ENCODE measurements at places on chromosomes 5 and 9.

DNA sequence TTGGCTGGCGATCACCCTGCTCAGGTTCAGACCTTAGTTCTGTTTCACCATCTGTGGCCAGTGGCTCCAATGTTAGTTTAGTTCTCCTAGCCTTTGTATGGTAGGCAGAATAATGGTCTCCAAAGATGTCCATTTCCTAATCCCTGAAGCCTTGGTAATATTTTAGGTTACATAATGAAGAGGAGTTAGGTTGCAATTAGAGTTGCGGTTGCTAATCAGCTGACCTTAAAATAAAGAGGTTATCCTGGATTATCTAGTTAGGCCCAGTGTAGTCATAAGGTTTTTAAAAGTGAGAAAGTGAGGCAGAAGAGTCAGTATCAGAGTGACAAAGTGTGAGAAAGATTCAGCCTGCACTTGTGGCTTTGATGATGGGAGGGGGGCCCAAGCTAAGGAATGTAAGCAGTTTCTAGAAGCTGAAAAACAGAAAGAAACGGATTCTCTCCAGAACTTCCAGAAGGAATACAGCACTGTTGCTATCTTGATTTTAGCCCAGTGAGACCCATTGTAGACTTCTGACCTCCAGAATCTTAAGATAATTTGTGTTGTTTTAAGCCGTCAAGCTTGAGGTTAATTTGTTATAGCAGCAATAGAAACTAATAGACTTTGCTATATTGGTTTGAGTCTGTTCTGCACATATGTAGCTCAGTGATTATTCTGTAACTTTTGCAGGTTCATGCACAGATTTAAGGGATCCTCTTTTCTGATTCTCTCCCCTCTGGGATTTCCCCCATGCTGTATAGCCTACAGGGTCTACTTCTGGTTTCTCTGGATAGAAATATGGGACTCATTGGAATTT is 21.6 kb downstream of the LNPEP start:
- no peak for DNase-seq

GRCh38 chr5:147821766-147822165 is 9.7 kb downstream of the SPINK1 start:
- DNase-seq: no peak

DNA sequence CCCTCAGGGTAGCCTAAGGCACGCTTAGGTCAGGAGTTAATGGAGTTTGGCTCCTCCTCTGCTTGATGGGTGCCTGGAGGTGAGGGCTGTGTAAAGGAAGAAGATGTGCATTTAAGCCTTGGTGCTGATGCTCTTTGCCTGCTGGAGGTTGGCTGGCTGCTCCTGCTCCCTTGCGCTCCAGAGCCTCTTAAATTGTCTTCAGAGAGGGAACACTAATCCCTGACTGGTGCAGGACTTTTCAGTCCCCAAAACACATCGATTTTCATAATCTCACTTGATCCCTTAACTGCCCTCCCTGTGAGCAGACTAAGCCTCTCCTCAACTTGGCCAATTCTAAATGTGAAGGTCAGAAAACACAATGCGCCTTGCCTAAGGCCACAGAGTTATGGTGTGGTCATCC is 16.2 kb upstream of the TCOF1 start:
- DNase-seq: no peak

DNA sequence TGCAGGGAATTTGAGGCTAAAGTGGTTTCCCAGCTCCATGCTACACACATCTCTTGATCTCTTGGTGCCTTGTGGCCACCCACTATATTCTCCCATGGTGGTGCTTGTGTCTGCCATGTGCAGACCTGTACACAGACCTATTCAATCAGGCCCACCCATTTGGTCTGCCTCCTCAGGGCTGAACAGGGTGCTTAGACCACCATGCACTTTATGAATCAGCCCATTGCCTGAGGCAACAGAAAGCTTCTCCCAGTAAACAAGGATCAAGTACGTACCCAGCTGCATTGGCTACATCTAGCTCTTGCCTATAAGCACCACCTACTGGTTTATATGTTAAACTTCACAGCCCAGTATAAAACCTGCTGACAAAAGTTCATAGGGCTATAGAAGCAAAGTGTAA is 664.3 kb upstream of the EDIL3 start:
- DNase-seq: peak; percentile 70

DNA sequence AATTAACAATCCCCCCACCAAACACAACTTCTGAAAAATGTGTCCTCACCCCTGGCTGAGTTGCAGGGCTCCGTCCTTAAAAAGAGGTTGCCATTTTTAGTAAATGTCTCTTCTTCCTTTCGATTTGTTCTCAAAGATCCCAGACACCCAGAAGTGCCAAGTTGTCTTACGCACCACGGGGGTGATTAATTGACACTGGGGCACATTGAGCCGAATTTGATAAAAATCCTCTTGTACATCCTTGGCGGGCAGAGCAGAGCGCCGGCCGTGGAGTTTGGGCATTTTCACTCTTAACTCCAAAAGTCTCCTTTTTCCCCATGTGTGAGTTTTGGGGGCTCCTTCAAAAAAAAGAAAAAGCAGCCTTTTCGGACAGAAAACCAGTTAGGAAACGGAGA is 4.5 kb downstream of the LMX1B start:
- DNase-seq: no peak

- no peak for DNase-seq
Observed at GRCh38 chr5:158514986-158515359, 584.7 kb downstream of the EBF1 start.

DNA sequence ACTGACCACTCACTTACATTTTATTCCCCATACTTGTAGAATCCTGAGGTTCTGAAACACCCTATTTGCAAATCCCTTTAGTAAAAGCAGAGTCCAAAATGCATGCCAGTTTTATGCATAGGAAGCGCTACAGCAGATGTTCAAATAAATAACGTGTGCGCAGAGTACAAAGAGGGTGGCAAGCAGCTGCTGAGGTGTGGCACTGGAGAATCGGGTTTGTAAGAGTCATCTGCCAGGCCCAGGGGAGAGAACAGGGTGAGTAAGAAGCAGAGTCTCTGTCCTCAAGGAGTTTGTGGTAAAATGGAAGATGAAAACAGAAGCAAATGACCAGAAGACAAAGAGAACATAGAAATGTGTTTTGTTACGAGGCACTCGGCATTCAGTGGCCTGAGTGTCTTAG is 288.8 kb downstream of the GLIS3 start:
- DNase-seq: no peak

DNA sequence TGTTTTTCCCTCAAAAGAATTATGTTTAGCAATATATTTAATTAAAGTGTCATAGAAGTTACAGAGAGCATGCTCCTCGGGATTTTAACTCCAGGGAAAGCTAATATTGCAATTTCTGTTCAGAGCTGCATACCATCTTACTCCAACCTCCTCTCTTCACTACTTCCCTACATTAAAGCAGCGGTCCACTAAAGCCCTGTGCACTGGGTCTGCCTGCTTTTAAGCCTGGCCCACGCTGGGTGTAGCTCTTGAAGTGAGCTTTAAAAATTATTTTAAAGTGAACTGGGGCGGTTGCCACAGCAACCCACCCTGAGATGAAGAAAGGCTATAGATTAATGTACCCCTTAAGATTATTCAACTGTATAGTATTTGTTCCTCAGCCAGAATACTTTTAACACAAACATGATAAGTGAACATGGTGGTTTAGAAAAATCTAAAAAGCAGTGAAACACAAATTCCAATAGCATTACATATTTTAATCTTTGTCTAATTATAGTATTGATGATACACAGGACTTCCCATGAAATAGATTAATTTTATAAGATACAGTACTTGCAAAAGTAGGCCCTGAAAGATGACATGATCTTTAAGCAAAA is 3.9 kb upstream of the MEF2C start:
- DNase-seq: peak; percentile 7

DNA sequence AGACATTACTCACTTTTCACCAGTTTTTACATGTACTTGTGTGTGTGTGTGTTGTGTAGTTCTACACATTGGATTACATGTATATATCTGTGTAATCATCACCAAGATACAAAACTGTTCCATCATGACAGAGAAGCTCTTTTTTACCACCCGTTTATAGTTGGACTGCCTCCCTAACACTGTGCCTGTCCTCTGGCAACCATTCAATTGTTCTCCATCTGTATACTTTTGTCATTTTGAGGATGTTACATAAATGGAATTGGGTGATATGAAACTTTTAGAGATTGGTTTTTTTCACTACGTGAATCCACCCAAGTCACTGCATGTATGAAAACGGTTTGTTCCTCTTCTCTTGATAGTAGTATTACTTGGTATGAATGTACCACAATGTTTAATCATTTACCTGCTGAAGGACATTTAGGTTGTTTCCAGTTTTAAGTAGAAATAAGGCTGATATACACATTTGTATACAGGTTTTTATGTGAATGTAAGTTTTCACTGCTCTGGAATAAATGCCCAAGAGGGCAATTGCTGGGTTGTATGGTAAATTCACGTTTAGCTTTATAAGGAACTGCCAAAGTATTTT is 126.2 kb downstream of the MAPKAP1 start:
- DNase-seq: no peak

- DNase-seq: peak; percentile 41
Observed at GRCh38 chr9:77954013-77954665, 77.5 kb downstream of the GNAQ start.

GRCh38 chr5:2656206-2656605 is 95.3 kb downstream of the IRX2 start:
- peak; percentile 98 for DNase-seq

DNA sequence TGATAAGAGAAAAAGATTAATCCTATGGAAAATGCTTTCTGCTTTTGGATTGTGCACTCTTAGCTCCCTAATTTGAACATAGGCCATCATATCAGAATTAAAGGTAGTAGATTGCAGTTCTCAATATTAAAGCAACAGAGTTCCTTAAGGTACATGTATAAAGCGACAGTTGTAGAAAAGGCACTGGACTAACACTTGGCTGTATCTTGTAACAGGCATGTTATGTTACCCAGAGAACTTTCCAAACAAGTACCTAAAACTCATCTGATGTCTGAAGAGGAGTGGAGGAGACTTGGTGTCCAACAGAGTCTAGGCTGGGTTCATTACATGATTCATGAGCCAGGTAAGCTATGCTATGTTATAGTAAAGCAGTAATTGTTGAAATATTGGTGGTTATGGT is 3.3 kb upstream of the SECISBP2 start:
- no peak for DNase-seq

GRCh38 chr9:115138151-115138550 is 20.2 kb upstream of the TNC start:
- DNase-seq: peak; percentile 13

DNA sequence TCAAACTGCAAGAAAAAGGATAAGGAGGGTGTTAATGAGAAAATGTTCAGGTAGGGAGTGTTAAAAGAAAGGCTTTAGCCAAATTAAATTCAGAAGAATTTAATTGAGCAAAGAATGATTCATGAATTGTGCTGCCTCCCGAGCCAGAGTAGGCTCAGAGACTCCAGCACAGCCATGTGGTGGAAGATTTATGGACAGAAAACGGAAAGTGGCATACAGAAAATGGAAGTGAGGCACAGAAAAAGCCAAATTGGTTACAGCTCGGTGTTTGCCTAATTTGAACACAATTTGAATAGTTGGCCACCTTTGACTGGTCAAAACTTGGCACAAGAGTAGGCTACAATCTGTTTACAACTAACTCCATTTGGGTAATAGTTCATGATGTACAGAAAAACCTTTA is 9.6 kb upstream of the SLC30A5 start:
- no peak for DNase-seq

DNA sequence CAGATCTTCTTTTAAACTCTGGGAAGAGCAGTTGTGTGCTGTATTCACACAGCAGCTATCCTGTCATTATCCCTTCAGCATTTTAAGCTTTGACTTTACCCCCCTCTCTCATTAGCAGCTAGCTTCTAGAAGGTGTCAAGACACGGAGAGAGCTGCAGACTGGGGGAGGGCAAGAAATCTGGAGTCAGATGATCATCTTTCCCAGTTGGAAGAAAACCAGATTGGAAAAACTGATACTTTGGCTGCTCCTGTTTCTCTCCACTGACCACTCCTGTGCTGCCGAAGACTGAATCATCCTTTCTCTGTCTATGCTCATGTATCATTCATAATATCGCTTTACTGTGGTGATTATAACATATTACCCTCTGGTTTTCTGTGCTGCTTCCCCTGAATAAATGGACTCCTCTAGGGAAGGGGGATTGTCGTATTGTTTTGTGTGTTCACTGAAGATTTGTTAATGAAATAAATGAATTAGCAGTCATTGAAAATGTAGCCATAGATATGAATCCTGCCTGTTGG is 75.1 kb downstream of the SH3GL2 start:
- no peak for DNase-seq

- DNase-seq: peak; percentile 18
Observed at GRCh38 chr5:94893412-94894135, 275.1 kb downstream of the SLF1 start.

DNA sequence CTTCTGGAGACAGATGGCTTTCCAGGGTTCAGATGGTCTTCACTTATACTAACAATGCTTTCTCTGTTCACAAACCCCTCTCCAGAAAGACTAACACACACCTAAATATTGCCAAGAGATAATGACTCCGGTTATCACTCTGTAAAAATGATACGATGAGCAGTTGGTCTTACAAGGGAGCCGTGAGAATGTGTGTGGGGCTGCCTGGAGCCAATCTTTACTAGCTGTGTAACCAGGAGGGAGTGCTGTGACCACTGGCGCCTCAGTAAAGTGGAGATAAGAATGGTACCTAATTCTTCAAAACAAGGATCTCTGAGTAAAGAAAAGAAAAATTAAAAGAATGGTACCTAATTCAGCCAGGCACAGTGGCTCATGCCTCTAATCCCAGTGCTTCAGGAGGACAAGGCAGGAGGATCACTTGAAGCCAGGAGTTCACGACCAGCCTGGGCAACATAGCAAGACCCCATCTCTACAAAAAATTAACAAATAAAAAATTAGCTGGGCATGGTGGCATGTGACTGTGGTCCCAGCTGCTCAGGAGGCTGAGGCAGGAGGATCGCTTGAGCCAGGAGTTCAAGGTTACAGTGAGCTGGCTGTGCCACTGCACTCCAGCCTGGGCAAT is 39.9 kb upstream of the IL17B start:
- no peak for DNase-seq

DNA sequence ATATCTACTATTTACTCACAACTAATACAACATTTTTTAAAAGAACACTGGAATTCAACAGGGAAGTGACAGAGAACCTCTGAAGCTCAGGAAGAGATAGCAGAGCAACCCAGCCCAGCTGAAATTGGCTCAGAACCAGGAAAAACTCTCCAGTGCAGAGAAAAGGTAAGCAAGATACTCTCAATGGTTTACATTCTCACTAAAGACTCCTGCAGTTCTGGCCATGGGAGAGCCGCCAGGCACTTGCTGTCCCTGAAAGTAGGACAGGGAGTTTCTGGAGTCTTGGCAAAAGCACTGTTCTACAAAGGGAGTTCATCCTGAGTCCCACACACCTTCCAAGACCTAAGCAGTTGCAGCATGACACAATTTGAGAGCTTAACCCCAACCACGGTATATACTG is 330.8 kb downstream of the TRIM36 start:
- DNase-seq: no peak
